ENCODE measurements at places on chromosomes 13 and 19.

DNA sequence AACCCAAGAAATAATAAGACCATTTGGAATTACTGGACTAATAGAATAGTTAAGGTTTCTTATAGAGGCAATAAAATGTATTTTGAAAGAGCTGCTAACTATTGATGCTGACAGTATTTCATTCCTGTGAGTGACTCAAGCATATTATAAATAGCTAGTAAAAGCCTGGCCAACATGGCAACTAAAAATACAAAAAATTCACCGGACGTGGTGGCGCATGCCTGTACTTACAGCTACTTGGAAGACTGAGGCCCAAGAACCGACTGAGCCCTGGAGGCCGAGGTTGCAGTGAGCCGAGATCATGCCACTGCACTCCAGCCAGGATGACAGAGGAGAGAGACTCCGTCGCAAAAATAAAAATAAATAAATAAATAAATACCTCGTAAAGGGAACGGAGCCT lies 5.4 kb upstream of the ICAM3 start:
- no peak for DNase-seq

- DNase-seq: no peak
Measured at GRCh38 chr19:18904334-18905057, 8.5 kb upstream of the CERS1 start.

DNA sequence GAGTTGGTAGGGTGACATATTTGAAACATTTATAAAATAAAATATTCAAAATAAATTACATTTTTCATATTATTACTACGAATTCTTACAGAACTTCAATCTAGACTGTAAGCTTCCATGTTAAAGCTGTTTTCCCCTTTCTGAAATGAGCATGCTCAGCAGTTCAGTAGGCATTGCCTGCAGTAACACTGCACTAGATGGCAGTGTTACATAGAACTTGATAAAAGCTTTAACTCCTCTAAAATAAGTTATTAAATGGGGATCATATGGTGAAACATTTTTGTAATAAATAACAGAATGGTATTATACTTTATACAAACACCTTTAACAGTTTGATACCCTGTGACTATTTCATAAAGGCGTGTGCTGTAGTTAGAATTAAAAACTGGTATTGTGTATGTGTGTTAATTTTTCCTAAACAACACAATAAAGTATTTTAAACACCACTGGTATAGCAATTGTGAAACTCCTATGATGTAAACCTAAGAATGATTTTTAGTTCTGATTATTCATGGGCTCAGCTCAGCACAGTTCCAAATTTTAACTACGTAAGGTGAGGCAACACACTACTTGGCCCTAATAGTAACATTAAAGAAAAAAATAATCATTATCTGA lies 11.6 kb upstream of the GPR18 start:
- no peak for DNase-seq

GRCh38 chr19:2603334-2603733 lies 99.2 kb downstream of the GNG7 start:
- peak; percentile 65 for DNase-seq

DNA sequence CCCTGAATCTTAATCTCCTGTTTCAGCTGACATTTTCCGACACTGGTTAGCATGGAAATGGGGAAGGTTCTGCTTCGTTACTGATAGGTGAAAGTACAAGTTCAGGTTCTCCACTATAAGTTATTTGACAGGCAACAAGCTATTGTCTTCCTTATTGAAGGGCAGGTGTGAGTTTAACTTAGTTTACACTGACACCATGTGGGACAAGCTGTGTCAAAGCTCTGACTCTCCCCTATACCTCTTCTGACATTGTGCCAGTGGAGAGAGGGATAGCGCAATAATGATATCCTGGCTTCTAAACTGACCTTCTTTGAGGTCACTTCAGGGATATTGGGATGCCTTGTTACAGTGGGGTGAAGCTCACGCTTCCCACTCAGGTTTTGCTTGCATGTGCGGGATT lies 587.0 kb upstream of the SLITRK5 start:
- no peak for DNase-seq

DNA sequence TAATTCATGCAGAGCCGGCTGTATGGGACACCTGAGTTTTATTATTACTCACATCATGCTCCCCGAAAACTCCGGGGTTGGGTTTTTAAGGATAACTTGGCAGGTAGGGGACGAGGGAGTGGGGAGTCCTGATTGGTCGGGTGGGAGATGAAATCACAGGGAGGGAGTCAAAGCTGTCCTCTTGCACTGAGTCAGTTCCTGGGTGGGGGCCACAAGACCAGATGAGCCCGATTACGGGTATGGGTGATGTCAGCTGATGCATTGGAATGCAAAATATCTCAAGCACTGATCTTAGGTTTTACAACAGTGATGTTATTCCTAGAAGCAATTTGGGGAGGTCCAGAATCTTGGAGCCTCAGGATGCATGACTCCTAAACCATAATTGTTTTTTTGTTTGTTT lies 18.6 kb upstream of the COG3 start:
- DNase-seq: no peak

DNA sequence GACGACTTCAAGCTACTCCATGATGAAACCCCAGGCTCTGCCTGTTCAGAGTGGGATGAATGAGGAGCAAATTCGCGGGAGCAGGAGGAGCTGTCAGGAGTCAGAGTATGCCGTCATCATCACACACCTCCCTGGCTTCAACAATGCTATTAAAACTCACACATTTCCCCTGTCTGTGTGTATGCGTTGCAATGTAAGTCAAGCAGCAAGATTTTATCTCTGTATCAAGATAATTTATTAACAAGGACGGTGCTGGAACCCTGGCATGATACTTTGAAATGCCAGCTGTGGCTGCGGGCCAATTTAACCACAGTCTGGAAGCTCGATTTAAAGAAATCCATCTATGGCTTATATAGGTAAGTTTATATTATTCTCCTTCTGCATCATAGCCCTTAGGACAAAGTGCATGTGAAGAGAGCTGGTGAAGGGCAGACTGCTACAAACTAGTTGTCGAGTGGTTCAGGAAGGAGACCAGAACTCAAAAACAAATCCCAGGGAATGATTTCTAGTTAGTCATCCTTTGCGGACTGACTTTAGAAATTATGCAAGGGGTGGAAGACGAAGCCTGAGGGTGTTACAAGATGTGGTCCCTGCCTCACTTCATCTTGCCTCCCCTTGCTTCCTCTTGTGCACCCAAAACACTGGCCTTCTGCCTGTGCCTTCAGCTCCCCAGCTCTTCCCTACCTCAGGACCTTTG lies 486.5 kb downstream of the COG6 start:
- no peak for DNase-seq

- no peak for DNase-seq
Measured at GRCh38 chr19:33054623-33055022, 10.1 kb downstream of the RHPN2 start.

- DNase-seq: peak; percentile 40
Measured at GRCh38 chr13:87671753-87672605, 808 bp downstream of the SLITRK5 start.

DNA sequence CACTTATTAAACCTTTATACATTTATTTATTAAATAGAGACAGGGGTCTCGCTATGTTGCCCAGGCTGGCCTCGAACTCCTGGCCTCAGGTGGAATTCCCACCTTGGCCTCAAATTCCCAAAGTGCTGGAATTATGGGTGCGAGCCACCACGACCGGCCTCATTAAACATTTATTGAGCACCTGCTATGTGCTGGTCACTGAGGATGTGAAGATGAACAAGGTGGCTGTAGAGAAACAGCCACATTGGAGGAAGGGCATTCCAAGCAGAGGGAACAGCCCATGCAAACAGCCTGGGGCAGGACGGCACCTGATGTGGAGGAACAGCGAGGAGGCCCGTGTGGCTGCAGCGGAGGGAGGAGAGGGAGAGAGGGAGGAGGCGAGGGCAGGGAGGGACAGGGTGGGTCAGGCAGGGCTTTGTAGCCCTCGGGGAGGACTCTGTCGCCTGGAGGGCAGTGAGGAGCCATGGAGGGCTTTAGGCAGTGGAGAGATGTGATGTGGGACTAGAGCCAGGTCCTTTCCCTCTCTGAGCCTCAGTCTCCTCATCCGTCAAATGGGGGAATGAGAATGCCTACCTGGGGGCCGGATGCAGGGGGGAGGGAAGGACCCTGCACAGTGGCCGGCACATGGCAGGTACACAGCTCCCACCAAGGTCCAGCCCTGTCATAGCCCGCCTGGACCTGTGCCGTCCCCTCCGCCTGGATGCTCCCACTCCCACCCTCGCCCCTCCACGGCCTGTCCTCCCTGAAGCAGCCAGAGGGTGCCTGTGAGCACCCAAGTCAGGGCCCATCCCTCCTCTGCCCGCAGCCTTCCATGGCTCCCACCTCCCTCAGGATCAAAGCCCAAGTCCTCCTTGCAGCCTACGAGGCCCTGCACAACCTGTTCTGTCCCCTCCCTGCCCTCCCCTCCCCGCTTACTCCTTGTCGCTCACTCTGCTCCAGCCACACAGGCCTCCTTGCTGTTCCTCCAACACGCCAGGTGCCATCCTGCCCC lies 21.5 kb upstream of the NFIC start:
- DNase-seq: no peak

- no peak for DNase-seq
Measured at GRCh38 chr19:51002542-51003311, 1.3 kb upstream of the KLK8 start.

GRCh38 chr13:100014621-100015020 lies 33.0 kb downstream of the ZIC2 start:
- no peak for DNase-seq

GRCh38 chr13:34044660-34045080 lies 226.7 kb downstream of the RFC3 start:
- DNase-seq: no peak

GRCh38 chr13:85662186-85662585 lies 137.0 kb downstream of the SLITRK6 start:
- DNase-seq: no peak

- DNase-seq: no peak
Measured at GRCh38 chr19:41620171-41620570, 6.7 kb downstream of the CEACAM4 start.

DNA sequence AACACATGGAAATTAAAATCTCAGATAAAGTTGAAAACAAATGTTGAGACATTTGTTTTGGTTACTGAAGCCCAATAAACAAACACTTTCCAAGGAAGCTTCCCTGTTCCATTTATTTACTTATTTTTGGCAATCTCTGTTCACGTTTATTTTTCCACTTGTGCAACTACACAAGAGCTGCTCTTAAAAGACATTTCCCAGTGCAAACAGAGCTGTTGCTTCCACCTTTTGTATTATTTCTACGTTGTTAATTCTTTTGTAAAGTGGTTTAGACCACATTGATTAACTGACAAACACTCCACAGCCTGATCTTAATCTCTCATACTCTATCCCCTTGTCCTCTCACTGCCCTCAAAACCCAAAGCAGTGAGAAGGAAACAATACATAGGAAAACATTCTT lies 757.6 kb downstream of the LIG4 start:
- DNase-seq: no peak

DNA sequence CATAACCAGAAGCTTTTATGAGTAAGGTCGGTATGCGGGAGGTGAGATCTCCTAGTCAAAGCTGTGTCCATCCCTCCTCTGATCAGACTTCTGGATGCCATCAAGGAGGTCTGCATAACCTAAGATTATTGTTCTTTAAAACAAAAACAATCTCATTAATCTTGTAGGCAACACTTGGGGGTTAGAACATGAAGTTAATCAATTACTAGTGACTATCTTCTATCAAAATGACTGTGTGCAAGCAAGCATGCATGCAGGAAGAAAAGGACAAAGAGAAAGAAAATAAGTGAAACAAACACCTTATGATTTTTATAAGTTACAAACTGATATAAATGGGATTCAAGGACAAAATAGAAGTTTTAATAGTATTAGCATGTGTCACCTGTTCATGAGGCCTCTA lies 2435.9 kb upstream of the PCDH20 start:
- DNase-seq: no peak

GRCh38 chr13:50082426-50083281 lies 67.4 kb downstream of the KCNRG start:
- DNase-seq: peak; percentile 70

DNA sequence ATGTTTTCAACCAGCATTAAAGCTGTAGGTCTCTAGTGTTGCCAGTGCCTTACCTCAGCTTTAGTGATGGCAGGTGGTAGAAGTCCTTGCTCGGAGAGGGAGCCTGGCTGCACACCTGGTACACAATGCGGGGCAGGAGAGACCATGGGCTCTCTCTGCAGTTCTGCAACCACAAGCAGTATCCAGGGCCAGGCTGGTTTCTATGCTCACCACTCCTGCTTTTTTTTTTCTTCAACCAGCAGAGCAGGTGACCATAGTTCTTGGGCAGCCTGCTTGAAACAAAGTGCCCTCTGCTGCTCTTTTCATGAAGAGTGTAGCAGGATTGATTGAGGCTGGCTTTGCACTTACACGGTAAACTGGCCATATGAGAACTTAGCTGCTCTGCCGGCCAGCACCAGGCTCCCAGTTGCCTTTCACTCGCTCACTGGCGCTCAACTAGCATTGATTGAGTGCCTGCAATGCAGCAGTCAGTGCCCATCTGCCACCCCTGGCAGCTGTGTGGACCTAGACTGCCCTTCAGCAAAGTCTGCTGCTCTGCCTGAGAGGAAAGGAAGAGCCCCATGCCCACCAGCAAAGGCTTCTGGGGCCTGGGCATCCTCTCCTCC lies 4.4 kb upstream of the CHAMP1 start:
- DNase-seq: no peak

GRCh38 chr13:51761643-51762350 lies 42.2 kb downstream of the DHRS12 start:
- no peak for DNase-seq

GRCh38 chr19:4034048-4035017 lies 26.8 kb downstream of the PIAS4 start:
- DNase-seq: no peak

DNA sequence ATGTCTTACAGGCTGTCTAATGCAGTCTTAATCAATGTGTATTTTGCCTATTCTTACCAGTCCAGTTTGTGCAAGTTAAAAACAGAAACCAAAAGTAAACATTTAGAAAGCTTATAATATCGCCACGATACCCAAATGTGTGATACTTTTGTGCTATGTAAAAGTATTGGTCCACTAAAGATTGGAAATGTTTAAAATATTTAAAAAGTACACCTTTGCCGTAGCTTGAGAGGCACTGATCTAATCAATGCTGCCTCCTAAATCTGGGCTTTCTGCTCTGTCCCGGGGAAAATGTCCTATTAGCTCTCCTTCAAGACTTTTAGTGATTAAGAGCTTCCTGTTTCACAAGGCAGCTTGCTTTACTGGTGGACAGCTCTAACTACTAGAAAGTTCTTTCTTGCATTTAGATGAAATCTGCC lies 64.7 kb downstream of the DNAJC15 start:
- DNase-seq: no peak

DNA sequence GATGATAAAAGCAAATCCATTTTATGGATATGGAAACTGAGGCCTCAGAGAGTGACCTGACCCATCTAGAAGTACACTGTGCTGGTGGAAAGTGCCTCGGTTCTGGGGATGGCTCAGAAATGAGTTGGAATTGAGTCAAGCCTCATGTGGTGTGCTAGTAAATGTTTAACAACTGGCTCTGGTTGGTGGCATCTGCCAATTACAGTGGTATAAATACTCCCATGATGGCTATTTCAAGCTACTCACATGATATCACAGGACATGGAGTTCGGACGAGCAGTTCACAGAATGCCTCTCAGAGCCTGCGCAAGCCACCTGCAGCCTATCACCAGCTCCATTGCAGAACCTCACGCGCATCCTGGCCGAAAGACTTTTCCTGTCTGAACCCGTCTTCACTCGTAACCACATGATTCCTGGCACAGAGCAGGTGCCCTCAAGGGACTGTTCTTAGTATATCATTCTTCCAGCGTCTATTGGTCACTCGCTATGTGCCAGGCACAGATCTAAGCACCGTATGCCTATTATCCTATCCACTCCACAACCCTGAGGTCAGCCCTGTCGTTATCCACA lies 9.1 kb downstream of the TMEM150B start:
- DNase-seq: no peak

- no peak for DNase-seq
Measured at GRCh38 chr19:49679771-49680413, 2.8 kb downstream of the PRMT1 start.

All from femur (tissue), 1 donor.